ENCODE measurements at places on chromosomes 6 and 20. TPM values are rescaled to one million over a fixed set of nuclear protein-coding genes. Genes with fewer than 3 reads are reported as not detected.
A peak's percentile ranks its signal among the peaks of the same experiment; 100 is the strongest.

DNA sequence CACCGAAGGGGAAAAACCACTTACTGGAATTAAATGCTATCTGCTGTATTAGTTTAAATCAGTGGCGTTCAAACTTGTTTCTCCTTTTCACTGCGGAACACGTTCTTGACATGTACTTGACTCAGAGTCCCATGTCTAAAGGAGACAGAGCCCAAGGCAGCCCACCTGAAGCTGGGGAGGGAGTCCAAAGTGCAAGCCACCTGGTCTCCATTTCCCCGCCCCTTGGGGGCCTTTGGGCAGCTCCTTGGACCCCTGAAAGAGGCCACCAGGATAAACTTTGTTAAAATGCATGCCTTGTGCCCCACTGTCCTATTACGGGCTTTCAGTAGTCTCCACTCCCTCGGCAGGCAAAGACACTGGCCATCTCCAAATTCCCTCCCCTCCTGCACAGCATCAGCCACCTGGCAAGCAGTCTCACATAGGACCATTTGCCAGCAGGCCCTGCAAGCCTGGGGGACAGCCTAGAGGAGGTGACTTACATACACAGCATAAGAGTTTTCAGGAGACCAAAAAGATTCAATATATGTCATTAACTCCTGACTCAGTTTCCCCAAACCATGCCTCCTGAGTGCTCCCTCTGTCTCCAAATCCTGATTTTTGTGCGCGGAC, 6.7 kb downstream of the PCK1 start:
- no peak for DNase-seq

GRCh38 chr6:25959890-25960536, 2.6 kb upstream of the TRIM38 start:
- DNase-seq = no peak

DNA sequence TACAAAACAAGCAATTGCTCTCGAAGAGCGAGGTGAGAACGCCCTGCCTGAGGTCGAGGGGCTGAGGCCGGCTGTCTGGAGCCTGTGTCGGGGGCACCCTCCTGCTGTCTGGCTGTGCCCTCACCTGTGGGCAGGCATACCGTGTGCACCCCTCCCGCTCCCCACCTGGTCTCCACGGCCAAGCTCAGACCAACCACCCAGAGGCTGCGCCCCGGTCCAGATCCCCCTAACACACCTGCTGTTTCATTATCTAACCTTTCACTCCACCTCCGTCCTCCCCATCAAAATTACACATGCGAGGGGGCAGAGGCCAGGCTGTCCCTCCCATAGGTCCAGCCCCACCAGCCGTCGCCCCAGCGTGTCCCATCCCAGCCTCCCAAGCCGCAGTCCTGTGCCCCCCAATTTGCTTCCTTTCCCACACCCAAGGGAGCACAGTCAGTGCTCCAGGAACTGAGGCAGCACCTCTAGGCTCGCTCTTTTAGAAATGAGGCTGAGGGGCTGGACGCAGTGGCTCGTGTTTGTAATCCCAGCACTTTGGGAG, 35.2 kb downstream of the NTSR1 start:
- peak; percentile 24 for DNase-seq

Gene IRF4
- total RNA-seq = 1.4 TPM

Gene CENPW
- 1.1 TPM for total RNA-seq
